Activated effector memory CD4-positive, alpha-beta T cell treated with anti-CD3 and anti-CD28 coated beads, Interleukin-2, amount 50 U/mL, for 16 hours (primary cell): ENCODE measurements at places on chromosomes 13 and 19.

- DNase-seq = no peak
Observed at GRCh38 chr13:48377857-48378256, 35.1 kb downstream of the LPAR6 start.

- DNase-seq = no peak
Observed at GRCh38 chr19:6743714-6744380, 4.4 kb downstream of the TRIP10 start.

- DNase-seq = no peak
Observed at GRCh38 chr19:10863107-10863717, 8.1 kb upstream of the CARM1 start.

DNA sequence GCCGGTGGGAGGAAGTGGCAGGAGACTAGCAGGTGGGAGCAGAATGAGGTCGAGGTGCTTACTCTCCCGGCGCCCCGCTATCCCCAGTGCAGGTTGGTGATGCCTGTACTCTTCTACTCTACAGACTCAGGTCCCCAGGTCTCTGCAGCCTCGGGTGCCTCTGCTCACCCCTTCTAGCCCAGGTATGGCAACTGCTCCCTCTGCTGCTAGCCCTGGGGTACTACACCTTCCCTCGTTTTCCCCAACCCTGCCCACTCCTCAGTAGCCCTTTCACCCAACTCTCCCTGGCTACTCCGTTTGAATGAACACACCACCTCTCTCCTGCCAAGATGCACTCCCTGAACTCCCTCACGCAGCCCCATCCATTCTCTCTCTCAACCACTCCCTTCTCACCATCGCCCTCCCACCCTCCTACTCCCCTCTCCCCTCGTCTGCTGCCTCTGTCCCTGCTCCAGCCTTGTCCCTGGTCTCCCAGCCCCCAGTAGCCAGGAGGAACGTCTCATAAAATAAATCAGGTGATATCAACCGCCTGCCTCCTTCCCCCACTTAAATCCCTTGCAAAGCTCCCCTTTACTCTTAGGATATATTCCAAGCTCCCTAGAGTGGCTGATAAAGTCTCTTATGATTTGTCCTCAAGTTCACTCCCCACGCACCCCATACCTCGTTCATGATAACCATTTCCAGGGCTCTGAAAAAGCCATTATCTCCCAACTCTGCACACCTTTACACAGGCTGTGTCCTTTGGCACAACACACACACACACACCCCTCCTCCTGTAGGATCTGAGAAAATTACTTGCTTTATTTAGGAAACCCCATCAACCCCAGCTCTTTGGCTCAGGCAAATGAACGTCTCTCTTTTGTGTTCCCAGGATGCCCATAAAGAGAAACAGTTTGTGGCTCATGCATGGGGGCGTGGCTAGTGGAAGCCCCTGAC, 8.2 kb upstream of the MEIS3 start:
- DNase-seq = peak; percentile 89

DNA sequence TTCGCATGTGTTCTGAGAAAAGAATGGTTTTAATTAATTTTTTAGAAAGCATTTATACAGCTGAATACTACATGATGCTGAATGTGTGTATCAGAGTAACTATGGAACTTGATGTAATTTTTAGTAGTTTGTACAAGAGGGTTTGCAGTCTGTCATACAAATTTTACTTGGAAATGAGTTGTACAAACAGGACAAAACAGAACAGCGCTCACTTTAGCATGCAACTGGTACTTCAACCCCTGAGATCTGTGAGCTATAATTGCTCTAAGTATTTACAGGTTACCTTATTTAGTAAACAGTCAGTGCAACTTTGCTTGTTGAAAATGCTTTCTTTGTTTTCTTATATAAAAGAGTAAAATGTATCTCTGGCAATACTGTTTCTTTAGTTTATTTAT, 706 bp downstream of the TNFRSF19 start:
- DNase-seq = no peak

DNA sequence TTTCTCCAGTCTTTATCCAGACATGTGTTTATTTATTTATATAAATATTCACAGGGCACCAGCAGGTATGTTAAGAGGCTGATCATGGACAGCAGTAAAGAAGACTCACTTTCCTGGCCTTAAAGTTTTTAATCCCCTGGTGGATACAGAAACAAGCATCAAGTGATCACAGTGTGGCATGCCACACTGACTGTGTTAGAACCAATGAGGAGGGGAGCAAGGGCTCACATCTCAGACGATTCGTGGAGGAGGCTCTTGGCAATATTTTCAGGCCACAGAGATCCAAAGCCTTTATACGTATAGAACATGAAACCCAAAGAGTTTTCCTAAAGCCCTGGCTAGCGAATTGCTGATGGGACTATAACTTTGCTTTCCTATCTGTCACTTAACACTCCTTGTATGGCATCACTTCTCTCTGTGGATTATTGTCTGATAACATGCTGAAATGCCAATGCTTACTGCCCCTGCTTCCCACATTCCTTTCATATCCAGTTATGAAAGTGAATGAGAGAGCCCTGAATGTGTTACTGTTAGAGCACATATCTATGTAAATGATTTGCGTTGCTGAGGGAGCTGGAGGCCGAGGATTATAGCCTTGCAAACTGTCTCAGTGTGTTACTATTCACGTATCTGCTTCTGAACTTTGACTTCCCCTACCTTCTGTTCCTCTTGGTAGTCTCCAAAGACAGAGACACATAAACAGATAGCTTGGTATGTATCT, 37.6 kb downstream of the POLR1D start:
- no peak for DNase-seq

DNA sequence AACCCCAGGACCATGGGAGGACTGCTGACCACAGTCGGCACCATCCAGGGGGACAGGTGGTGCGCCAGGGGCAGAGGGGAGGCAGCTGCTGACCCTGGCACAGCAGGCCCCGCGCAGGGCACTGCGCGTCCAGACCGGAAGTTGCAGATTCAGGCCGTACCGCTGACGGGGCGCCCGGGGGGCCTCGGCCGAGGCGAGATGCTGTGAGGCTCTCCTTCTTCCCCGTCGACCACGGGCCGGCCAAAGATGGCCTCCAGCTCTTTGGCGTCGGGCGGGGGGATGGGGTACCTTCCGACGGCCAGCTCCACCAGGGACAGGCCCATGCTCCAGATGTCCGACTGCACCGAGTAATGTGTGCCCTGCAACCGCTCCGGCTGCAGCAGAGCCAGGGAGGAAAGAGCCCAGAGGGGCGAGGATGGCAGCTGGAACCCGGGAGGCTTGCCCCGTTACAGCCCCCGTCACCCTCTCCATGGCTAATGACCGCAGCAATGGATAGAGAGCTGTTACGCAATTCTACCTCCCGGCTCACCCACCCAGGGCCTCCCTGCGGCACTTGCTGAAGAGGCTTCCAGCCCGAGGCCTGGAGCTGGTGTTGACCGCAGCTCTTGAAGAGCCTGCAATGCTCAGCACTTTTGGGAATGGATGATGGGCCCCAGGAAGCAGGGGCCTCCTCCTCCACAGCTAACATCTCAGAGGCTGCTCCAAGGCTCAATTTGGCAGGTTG, 24.7 kb downstream of the MAP2K2 start:
- no peak for DNase-seq

GRCh38 chr19:48881741-48882657, 9.8 kb downstream of the PPP1R15A start:
- DNase-seq = no peak

GRCh38 chr19:36686365-36687213, 823 bp upstream of the ZNF567 start:
- peak; percentile 61 for DNase-seq

- DNase-seq = no peak
Observed at GRCh38 chr19:9139609-9140158, 513 bp upstream of the ZNF317 start.
